ENCODE measurements at places on chromosomes 16 and 17.

GRCh38 chr16:79165079-79165478 is 435.5 kb downstream of the MAF start:
- no peak for DNase-seq

DNA sequence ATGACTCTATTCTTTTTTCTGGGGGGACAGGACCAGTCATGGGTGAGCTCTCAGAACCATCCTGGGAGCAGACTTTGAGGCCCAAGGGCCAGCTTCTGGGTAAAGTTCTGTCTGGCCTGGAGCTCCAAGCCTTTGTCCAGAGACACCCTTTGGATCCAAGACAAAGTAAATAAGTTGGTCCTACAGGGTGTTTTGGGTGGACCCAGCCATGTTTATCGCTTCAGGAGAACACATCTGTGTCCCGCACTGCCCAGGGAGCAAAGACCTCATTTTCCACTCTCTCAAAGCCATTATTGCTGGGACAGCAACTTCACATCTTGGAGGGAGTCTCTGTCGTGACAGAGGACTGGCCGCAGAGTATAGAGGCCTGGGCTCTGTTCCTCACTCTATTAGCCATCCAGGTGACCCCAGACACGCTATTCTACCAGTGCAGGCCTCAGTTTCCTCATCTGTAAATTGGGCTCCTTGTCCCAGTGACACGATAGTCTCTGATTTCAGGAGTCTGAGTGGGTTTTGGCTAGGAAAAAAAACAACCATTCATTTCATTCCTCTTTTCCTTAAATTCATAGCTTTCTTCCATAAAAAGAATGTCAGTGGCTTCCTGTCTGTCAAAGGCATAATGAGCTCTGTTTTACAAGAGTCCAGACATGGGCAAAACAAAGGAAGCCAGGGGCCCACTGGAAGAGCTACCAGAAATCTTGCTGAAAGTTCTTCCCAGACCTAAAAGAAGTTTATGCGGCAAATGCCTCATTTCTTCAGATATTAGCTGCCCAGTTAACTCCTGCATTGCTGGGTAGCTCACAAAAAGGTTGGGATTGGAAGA is 62.4 kb downstream of the PECAM1 start:
- DNase-seq, result no peak

- DNase-seq, result no peak
These were observed 184.0 kb downstream of the CYLD start for GRCh38 chr16:50925758-50926357.

DNA sequence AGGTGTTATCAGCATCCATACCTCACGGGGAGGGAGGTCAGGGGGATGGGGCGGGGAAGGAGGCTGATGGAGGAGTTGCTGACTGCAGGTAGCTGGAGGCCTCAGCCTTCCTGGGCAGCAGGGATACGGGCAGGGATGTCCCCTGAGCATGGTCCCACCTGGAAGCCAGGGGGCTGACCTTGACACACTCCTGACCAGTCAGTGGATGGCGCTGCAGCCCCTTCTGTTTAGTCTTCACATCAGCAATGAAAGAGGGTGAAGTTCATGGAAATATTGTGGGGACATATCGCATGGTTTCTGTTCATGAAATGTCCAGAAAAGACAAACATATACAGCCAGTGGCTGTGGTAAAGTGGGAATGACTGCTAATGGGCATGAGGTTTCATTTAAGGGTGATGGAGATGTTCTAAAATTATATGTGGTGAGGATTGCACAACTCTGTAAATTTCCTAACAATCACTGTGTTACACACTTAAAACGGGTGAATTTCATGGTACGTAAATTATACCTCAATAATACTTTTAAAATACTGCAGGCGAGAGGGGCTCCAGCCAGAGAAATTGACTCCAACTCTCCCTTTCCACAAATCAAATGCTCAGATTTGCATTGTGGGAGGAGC is 489.6 kb downstream of the CDH13 start:
- DNase-seq, result no peak

DNA sequence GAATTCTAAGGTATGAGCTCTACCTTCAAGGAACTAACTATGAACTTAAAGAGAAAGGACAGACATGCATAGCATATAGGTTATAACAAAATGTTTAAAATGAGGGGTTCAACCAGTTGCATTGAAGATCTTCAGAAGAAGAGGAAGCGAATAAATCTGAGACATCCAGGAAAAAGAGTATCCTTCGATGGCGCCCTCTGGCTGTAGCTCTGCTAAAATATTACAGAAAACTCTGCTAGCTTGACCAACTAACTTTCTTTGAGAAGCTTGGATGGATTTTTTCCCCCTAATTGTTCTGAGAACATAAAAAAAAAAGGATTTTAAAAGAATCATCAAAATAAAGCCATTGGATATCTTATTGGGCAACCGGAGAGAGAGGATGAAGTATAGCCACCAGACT is 659.9 kb upstream of the SOX9 start:
- no peak for DNase-seq

DNA sequence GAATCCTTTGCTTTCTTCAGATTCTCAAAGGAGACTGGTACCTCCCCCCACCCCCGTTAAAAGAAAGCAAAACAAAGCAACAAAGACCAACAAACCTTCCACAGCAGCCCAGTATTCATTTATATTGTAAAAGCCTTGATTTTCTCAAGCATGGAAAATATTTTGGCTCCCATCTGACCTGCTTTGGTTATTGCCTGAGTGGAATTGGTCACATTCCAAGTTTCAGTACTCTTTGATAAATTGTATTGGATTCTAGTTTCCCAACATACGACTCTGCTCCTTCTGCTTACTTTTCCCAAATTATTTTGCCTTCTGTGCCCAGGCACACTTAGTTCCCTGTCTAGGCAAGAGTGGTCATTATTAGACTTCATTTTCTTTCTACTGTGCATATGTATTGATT is 1.3 kb downstream of the ABCC11 start:
- DNase-seq, result no peak

- no peak for DNase-seq
These were observed 61.6 kb downstream of the TNFRSF13B start for GRCh38 chr17:16910341-16910740.

- no peak for DNase-seq
These were observed 180.5 kb downstream of the VPS53 start for GRCh38 chr17:534071-534691.

Measured in NCI-H1930 (cell line).